ENCODE measurements at places on chromosomes 1 and 21. TPM values are rescaled to one million over a fixed set of nuclear protein-coding genes. Genes with fewer than 3 reads are reported as not detected.

DNA sequence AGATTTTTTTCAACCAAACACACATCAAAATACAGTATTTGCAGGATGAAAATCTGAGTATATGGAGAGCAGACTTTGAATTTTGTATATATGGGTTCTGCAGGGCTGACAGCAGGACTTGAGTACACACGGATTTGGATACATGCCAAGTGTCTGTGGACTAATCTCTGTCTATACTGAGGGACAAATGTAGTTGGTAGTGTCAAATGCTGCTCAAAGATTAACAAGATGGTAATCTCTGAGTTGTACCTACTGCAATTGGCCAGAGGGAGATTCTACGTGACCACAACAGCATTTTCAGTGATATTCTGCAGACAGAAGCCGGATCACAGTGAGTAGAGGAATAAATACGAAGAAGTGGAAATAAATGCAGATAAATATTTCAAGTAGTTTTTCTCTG is 43.4 kb downstream of the SHCBP1L start:
- no peak for DNase-seq

Gene ITLN2
- total RNA-seq: not detected

GRCh38 chr1:106173101-106173500 is 883.4 kb upstream of the PRMT6 start:
- DNase-seq: no peak

DNA sequence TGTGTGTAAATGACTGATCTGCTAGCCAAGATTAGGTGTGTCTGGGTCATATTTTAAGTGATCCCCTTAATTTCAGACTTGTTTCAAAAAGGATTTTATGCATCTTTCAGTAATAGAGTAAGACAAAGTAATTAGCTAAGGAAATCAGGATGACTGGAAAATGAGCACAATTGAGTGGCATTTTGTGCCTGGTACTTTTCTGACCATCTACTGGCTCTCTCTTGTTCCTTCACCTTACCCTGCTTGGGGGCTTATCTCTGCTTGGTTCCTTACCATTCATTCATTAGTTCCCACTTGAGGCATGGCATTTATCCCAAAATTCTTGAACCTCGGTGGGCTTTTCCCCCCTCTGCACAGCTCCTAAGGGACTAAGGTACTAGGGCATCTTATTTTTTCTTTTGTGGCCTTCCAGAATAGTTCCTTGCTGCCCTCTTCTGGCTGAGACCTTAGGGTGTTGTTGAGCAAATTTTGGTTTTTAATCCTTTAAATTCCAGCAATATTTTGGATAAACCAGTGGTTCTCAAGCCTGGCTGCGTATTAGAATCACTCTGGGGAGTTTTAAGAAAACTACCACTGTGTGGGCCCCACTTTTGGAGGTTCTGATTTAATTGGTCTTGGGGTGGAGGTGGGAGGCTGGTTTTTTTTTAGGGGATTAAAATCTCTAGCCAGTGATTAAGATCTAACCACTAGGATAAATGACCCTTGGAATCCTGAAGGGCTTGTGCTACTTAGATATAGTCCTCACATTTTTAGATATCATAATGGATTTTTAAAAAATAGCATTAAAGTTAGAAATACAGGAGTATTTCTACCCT is 50.8 kb downstream of the HS2ST1 start:
- no peak for DNase-seq

Gene LPAR3
- 3.7 TPM for total RNA-seq

- DNase-seq: peak; percentile 61
These were observed 116.4 kb downstream of the CNIH3 start for GRCh38 chr1:224732377-224733026.

DNA sequence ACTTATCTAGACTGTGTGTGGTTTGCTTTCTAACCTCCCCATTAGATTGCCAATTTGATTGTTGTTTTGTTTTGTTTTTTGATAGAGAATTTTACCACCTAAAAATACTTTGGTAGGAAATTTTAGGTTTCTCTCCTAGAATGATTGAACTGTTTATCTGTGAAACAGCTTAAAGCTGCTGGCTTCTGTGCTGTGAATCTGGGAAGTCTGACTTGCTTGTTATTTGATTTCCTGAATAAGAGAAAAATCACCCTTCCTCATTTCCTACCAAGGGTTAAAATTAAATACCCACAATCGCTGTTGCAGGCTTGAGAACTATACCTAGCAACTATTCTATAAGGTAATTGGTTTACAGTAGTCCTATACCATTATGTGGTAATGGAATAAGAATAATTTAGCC is 198.9 kb upstream of the CACYBP start:
- no peak for DNase-seq

DNA sequence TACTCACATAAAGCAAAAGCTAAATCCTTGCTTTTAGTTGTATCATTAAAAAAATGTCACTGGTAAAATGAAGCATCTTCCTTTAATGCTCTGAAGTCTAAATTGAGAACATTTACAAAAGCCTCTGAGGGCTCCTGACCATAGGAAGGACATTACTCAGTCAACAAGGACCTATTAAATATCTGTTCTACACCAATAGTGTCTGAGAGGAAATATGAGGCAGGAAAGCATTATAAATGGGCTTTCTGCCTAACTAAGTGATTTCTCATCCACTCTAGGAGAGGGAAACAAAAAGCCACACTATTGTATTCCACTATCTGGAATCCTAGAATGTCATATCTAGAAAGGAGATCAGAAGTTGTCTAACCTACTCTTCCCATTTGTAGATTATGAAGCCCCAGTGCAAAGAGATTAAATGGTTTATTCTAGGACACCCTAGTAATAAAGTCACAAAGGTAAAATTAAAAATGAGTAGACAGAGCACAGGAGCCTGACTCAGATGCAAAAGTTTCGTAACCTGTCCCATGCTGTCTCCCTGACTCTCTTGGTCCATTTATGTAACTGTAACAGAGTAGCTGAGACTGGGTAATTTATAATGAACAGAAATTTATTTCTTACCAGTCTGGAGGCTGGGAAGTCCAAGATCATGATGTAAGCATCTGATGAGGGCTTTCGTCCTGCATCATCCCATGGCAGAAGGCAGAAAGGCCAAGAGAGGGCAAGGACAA is 17.6 kb downstream of the RGS1 start:
- no peak for DNase-seq

DNA sequence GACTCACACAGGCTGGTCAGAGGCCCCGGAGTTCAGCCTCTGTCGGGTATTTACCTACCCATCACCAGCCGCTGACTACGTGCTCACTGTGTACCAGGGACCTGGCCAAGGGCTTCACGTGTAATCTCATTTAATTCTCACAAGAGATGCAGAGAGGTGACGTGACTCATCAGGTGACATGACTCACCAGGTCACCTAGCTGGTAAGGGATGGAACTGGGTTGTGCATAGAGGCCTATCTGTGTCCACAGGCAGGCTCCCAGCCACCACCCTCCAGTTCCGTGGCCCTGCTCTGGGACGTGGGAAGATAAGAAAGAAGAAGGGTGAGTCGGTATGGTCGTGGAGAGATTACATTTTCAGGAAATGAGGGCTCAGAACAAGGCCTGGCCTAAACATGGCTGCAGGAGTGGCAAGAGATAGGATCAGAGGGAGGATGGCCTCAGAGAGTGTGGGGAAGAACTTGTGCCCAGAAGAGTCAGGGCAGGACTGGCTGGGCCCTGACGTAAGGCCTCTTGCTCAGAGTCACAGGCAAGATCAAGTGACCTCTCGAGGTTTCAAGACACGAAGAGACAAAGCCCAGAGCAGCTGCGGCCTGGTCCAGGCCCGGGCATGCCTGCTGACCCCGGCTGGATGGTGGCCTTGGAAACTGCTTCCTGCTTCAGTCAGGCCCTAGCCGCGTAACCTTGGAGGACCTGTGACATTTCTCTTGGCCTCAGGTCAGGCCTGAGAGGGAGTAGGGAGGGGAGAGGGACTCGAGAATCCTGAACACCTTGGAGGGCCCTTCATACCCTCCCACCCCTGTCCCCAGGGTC is 52.7 kb upstream of the WASF2 start:
- no peak for DNase-seq

Gene AMY1A
- not detected for total RNA-seq

GRCh38 chr1:1171546-1172340 is 1.9 kb upstream of the TTLL10 start:
- DNase-seq: no peak

DNA sequence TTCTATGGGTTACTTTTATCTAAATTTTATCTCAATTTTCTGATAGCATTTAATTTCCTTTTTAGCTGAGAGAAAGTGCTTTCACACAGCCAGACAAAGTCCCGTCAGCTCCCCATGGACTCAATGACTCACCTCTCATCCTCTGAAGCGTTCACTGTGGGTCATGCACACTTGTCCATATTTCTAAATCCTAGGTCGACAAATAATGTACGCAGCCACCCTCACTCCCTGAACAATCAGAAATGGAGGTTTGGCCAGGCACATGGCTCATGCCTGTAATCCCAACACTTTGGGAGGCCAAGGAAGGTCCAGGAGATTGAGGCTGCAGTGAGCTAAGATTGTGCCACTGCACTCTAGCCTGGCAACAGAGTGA is 42.4 kb upstream of the COA6 start:
- no peak for DNase-seq

DNA sequence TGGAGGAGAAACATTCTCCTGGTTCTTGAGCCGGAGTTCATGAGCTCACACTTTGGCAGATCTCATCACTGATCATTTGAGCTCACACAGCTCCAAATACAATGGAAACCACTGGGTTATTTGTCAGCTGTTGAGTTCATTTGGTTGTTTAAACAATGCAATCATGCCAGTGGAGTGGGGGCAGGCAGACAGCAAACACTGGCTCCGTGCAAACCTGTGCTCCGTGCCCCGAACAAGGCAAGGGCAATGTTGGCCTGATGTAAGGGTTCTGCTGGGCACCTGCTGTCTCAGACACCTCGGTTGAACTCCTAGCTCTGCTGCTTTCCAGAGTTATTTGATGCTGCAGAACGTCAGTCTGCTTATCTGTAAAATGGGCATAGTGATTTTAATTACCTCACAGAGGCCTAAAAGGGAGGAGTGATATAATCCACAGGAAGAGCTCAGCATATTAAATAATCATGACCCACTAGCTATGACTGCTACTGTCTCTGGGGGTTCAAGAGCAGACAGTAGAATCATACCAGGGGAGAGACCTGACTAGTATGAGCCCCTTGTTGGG is 20.0 kb upstream of the CLIC6 start:
- no peak for DNase-seq

- no peak for DNase-seq
These were observed 852.9 kb upstream of the ADGRL4 start for GRCh38 chr1:79859212-79859948.

DNA sequence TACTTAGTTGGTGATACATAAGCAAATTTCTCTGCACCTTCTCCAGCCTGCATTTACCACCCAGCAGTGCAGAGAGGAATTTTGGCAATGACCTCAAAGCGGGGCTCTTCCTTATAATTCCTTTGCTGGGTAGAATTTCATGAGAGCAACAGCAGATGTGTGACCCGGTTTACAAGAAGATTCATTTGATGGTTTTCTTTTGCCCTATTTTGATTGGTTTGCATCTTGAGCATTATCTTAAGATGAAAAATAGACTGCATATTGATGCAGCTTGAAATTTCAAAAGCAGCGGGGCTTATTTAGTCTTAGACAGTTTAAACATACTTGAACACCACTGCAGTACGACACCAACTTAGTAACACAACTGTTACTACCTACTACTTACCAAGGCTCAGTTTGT is 378.9 kb downstream of the TTLL7 start:
- no peak for DNase-seq

DNA sequence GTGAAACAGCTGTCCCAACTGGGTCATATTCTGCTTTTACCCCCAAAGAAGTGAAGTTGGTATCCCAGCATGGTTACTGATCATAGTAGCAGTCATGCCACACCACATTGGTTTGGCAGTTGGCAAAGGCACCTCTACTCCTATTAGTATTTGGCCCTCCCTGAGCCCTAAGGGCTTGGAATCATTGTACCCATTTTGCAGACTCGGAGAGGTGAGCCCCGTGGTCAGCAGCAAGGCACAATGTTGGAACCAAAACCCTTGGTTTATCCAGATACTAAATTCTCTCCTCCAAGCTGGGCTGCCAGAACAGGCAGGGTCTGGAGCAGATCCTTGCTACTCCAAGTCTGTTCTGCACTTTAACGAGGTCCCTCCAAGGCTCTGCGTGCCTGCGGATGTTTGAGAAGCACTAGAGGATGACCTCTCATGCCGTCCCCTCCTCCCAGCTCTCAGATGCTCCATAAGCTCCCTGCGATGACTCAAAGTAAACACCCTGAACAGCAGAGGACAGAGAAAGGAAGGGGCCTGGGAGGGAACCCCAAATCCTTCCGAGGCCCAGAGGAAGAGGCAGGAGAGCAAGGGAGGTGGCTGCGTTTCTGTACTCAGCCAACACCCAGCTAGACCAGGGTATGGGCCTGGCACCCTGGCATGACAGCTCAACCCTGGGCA is 89.3 kb downstream of the PAX7 start:
- no peak for DNase-seq

- DNase-seq: no peak
These were observed 3.9 kb upstream of the DBT start for GRCh38 chr1:100253552-100253951.

GRCh38 chr1:22031214-22031962 is 21.1 kb upstream of the CDC42 start:
- DNase-seq: peak; percentile 74

DNA sequence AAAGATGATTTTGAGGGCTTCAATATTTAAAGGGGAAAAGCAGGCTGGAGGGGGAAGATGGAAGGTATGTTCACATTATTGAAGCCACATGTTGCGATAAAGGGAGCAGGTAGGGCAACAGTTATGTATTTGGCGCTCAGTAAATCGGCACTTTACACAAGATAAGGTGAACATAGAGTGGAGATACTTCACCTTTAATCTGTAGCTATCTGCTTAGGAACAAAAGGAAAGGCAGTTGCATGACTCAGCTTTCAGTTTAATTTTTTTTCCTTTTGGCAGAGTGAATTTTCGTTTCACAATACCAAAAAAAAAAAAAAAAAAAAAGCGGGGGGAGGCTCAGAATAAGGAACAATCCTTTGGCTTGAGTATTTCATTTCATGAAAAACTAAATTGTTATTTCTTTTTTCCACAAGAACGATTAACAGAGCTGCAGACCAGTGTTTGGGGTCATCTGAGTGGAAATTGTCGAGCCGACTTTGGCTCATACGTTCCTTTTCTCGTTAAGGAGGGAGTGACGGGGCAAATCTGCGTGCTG is 1.1 kb upstream of the COQ8A start:
- DNase-seq: no peak

DNA sequence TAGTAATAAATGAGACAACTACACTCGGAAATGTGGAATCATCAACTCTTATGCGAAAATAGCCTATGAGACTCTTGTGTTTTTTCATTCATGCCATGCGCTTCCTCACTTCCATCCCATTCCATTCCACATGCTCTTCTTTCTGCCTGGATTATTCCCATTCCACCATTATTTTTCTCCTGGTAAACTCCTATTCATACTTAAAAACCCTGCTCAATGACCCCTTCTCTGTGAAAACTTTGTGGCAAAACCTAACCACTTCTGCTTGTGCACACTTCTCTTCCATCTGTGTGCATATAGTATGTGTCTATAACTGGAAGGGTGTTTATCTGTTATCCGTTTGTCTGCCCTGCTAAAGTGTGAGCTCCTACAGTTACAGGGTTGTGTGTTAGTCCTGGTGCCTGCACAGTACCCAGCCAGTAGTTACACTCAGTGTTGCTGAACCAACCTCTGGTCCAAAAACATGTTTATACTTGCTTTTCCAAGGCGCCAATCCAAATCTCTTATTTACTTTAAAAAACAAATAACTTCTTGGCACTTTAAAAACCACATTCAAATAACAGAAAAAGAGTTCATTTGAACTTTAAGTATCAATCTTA is 10.7 kb downstream of the EPHX1 start:
- no peak for DNase-seq

Gene GPA33
- 3.6 TPM for total RNA-seq

Gene UMODL1
- not detected for total RNA-seq

GRCh38 chr21:44401386-44402160 is 48.2 kb downstream of the TRPM2 start:
- DNase-seq: no peak

Gene CELA2A
- not detected for total RNA-seq

Data from breast epithelium (tissue), 4 donors.